ENCODE measurements at places on chromosomes 12 and 14.

DNA sequence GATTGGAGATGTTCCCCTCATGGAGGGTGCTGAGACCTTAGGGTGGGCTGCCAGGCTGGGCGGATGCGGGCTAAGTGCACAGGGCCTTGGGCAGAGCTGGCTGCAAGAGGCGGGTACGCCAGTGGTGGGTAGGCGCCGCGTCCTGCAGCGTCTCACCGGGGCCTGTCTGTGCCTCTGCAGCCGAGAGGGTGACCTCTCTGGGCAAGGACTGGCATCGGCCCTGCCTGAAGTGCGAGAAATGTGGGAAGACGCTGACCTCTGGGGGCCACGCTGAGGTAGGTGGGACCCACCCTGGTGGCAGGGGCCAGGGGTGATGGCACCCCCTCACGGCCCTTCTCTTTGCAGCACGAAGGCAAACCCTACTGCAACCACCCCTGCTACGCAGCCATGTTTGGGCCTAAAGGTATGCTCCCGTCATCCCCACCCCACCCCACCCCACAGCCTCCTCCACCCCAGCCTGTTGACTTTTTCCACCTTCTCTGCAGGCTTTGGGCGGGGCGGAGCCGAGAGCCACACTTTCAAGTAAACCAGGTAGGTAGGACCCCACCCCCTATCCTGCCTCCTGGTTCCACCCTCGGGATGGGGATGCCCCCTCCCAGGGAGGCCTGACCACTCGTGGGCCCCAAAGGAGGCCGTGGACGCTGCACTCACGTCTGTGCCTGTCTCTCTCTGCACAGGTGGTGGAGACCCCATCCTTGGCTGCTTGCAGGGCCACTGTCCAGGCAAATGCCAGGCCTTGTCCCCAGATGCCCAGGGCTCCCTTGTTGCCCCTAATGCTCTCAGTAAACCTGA, 1.5 kb downstream of the CRIP1 start:
- DNase-seq, result no peak

GRCh38 chr14:24086193-24086955, 7.7 kb upstream of the PCK2 start:
- no peak for DNase-seq

DNA sequence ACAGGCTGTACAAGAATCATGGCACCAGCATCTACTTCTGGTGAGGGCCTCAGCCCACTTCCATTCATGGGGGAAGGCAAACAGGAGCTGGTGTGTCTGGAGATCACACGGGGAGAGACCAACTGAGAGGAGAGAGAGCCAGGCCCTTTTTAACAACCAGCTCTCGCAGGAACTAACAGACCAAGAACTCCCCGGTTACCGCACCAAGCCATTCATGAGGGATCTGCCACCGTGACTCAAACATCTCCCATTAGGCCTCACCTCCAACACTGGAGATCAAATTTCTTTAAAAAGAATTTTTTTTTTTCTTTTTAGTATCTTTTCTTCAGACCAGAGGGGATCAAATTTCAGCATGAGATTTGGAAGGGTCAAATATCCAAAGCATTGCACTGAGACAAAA, 16.7 kb upstream of the AQP2 start:
- DNase-seq, result no peak

DNA sequence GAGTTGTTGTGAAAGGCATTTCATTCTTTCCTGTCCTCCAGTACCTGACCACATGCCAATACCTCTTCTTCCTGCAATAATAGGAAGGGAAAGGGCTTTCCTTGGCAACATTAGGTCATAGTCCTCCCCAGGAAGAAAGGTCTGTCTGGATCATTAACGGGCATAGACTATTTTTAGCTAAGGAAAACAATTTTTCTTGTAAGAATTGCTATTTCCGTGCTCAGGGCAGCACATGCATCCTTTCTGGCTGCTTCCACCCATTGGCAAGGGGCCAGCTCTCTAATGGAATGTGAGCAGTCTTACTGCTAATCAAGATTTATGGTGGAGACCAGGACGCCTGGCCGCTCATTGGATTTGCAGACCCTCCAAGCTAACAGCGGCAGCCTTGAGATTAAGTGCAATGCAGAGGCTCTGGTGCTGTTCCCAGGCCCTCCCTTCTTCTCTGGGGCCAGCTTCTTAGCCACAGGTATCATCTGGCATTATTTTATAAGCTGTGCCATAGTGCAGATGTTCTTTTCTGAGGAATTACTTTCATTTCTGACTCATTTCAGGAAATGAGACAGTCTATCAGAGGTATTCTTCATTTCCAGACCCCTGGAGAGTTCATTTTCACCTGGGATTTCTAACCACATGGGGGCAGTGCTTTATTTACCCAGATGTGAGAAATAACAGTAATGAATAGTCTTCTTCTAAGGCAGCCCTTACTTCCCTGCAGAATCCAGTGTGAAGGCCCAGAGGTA, 52.9 kb downstream of the ANO6 start:
- DNase-seq, result peak; percentile 34

DNA sequence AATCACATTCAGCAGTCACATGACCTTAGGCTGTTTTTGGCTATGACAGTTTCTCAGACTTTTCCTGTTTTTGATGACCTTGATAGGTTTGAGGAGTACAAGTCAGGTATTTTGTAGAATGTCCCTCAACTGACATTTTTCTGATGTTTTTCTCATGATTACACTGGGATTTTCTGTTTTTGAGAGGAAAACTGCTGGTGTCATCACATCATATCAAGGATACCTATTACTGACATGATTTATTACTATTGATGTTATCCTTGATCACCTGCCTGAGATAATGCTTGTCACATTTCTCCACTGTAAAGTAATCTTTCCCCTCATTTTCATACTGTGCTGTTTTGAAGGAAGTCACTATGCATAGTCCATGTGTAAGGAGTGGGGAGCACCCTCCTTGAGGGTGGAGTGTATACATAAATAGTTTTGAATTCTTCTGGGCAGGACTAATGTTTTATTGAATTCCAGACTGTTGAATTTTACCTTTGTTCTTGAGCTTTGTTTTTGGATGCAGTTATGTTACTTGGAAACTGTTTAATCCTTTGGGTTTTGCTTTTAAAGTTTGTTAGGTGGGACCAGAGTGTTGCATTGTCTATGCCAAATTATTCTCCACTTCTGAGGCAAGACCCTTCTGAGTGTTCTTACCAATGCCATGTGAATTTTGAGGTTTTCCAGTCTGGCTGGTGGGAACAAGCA, 444.5 kb upstream of the FAR2 start:
- DNase-seq, result no peak

DNA sequence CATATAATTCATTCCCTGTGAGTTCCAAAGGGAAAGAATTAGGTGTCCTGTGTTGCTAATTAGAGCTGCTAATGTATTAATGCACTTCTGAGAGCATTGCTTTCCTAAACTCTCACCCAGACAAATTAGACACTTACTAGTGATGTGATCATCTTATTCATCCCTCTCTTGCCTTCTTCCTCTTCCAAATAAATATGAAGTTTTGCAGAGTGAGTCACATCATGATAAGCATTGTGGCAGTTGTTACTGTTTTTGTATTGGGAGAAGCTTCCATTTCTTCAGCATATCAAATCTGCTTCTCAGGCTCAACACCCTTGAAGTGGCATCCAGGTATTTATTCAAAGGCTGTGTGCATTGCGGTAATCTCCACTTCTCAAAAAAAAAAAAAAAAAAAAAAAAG, 37.3 kb upstream of the E2F7 start:
- DNase-seq, result no peak

DNA sequence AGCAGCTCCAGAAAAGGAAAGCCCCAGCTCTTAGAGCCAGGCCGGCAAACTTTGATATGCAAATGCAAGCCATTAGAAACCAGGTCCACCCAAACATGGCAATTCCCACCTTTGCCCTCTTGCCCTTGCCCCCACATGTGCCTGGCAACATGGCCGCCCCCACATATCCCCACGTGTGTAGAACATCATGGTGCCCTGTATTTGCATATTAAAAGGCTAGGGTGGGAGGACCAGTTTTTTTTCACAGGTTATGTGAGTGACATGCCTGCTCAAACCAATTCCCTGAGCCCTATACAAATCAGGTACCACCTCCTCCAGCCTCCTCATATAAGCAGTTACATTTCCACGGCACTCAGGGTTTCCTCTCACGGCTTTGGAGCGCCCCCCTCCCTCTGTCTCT, 6.1 kb upstream of the ALDH1L2 start:
- no peak for DNase-seq

GRCh38 chr14:35576260-35576659, 42.3 kb downstream of the INSM2 start:
- no peak for DNase-seq

DNA sequence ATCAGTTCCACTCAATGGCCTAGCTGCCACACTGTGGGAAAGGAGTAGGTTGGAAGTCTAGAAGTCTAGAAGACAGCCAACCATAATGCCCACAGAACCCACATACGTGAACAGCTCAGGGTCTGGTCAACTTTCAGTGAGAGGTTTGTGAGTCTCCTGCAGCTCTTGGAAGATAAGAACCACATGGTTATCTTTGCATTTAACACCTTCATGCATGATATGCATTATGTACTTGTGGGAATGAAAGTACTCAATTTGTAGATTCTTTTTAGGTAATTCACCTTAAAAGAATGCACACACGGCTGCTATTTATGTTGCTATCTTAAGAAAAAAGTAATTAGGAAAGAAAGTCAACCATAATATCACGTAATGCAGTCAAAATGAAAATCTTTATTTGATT, 126.7 kb downstream of the ESRRB start:
- DNase-seq, result no peak

- peak; percentile 47 for DNase-seq
Measured at GRCh38 chr12:102958073-102958829, 777 bp downstream of the ASCL1 start.

DNA sequence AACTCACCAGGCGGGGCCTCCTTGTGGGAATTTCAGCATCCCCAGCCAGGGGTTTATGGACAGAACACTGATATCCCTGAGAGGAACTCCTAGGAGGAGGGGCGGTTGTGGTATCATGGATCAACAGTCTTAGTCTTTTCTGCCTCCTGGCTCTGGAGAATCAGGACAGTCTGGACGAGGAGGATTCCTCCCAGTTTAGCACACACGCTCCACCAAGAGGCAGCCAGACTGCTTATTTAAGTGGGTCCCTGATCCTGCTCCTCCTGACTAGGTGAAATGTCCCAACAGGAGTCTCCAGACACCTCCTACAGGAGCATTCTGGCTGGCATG, 10.4 kb upstream of the ZNF705A start:
- no peak for DNase-seq

DNA sequence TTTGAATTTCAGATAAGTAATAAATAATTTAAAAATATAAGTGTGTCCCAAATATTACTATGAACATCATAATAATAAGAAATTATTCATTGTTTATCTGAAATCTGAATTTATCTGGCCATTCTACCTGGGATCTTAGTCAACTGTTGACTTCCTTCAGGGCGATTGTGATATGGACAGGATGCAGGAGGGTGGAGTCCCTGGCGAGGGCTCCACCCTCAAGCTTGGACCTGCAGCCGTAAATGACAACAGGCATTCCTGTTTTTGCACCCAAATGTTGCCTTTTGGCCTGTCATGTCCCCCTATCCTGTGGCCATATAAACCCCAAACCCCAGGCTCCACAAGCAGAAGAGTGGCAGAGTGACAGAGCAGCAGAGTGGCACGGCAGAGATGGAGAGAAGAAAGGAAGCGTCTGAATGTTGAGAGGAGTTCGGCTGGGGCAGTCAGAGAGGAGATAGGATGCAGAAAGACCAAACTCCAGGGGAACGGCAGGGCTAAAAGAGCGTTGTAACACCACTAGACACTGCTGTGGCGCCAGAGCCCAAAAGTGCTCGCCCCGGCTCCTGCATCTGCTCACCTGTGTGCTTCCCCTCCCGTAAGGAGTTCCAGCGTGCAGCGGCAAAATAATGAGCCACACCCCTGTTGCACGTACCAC, 39.4 kb upstream of the FUT8 start:
- DNase-seq, result no peak

GRCh38 chr12:116599285-116600136, 40.3 kb downstream of the MAP1LC3B2 start:
- DNase-seq, result peak; percentile 61

DNA sequence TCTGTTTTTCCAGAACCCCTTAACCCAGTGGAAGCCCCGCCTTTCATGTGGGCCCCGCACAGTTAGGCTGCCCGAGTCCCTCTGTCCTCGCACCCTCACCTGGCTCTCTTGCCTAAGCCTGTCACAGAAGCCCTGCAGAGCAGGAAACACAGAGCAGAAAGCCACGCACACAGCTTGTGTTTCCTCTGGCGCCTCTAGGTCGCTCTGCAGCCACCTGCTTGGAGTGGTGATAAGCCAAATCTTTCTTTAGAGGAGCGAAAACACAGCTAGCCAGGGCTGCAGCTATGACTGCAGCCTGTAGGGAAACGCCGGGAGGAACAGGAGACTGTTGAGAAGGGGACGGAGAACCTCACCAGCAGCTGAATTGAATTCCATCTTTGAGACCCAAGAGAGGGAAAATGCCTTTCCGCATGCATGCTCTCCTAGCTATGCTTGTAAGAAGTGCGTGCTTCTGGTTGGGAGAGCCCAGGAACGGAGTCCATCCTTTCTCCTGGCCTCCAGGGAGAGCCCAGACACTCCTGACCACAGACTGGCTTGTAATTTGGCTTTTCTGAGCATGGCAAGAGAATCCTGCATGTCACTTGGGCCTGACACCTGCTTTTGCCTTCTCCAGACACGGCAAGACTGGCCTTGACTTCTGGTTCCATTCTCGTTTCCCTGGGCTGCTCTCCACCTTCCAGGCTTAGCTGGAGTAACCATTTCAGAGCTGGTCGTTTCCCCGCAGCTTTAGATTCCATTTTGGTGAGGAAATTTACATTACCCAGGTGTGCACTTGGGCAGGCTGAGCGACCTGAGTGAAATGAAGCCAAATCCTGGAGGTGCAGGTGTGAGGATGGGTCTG, 301.6 kb downstream of the CACNA1C start:
- no peak for DNase-seq

GRCh38 chr14:53927171-53927570, 29.5 kb downstream of the BMP4 start:
- no peak for DNase-seq

GRCh38 chr14:61151251-61151650, 129.9 kb downstream of the TMEM30B start:
- DNase-seq, result no peak

GRCh38 chr12:56317675-56318074, 1.9 kb upstream of the CNPY2 start:
- no peak for DNase-seq

- DNase-seq, result no peak
Measured at GRCh38 chr14:94673071-94673470, 60.9 kb downstream of the SERPINA3 start.

- no peak for DNase-seq
Measured at GRCh38 chr14:104926619-104927431, 2.1 kb downstream of the PLD4 start.

DNA sequence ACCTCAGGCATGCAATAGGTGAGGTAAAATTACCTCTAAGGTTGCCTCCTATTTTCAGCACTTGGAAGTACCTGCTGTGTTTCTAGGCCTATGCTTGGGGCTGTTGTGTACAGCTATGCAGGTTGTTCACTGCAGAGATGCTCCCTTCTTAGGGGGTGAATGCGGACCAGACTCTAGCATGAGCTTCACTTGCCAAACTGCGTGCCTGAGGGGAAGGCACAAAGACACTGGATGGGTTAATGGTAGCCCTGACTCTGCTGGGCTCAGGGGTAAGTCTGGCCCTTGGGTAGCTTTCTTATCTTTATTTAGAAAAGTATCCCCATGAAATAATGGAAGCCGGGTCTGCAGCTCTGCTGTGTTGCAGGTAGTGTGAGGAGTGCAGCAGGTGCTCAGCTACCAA, 35.7 kb downstream of the B4GALNT3 start:
- DNase-seq, result no peak

GRCh38 chr14:34275530-34275929, 186.5 kb downstream of the SPTSSA start:
- DNase-seq, result no peak

GRCh38 chr14:90175631-90176030, 80.7 kb upstream of the PSMC1 start:
- no peak for DNase-seq
